Activated T-helper 1 cell treated with anti-CD3 and anti-CD28 coated beads, Interleukin-2, amount 50 U/mL, for 16 hours (primary cell): ENCODE measurements at places on chromosomes 11 and 22.

GRCh38 chr11:109237636-109238035 is 184.4 kb upstream of the C11orf87 start:
- DNase-seq = no peak

- DNase-seq = no peak
Observed at GRCh38 chr11:111364503-111364902, 14.6 kb downstream of the POU2AF1 start.

- no peak for DNase-seq
Observed at GRCh38 chr11:74008373-74009229, at the start of gene UCP3. TSS of gene UCP3 (minus strand) at chr11:74009085. CDS start at chr11:74007042, 2,043 bp downstream.

DNA sequence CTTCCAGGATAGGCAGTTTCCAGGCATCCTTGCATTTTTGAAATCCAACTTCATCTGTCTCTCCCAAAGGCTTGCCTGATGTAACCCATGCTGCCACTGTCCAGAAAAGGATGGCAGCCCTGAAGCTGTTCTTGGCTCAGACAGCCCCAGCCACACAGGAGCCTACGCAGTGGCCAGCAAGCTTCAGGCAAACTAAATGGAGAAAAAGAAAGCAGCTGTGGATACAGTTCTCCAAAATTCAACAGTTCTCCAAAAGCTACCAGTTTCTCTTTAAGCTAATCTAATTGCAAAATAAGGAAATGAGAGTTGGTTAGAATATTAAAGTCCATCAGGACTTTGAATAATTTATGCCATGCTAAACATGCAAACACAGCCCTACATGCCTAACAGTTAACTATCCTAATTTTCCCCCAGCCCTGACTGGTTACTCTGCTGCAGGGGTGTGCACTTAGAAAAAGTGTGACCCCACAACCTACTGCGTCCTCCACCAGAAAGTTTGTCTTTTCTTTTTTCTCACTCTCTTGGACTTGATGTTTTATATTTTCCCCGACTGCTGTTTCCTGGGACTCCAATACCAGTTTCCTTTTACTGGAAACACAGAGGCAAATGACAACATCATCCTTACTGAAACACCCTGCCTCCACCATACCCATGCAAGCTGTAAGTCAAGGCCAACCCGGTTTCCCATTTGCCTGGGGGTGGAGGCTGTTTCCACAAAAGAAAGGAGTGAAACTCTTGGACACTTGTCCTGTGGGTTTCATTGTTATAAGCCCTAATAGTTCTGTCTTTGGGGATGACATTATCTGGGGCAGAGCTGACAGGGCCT is 69.1 kb upstream of the OR5AN1 start:
- no peak for DNase-seq
